ENCODE measurements at places on chromosomes 12 and 14. TPM values are rescaled to one million over a fixed set of nuclear protein-coding genes. Genes with fewer than 3 reads are reported as not detected.

DNA sequence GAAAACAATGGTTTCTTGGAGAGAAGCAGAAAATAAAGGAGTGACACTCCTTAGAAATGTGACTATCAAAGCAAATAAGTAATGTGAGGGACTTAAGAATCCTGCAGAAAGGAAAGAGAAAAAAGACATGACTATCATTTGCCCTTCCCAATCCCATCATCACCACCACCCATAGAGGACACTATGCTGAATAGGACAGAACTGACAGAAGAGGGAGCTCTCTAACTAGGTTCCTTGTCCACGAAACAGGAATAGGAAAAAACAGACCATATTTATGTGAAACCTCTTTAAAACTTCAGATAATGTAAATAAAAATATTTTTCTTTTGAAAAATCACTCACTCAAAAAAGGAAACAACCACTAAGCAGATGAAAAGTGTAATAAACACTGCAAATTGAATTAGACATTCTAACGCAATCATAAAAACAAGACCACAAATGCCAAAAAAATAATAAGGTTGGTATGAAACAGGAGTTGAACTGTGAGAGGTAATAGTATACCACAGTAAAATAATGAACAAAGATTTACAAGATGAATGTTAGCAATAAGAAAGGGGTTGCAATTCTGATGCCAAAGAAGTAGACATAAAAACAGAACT is 24.1 kb downstream of the KLRD1 start:
- DNase-seq = peak; percentile 3

GRCh38 chr12:89311703-89312293 is 40.5 kb downstream of the DUSP6 start:
- no peak for DNase-seq

DNA sequence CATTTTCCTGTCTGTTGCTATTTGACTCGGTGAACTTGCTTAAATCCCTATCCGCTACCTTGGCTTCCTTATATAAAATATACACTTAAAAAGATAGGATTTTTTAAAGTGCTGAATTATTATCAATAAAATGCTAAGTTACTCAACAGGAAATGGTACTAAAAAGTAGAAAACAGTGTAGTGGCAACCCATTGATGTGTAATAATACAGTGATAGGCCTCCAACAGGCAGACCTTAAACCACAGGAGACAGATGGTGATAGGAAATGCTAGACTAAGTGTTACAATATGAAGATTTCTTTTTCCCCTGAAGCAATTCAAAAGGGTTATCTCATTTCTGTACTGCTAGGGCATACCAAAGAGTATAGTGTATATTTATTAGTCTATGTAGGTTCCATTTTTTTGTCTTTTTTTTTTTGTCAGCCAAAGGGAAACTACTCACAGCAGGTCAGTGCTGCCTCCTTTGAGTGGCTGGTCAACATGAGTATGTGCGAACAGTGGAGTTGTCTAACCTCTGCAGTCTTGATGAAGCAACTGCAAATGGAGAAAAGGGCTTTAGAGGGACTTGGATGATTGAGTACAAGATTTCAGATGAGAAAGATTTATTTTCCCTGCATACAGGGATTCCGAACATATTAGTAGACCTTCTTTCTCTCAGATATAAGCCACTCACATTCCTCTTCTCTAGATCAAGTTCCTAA is 183.8 kb downstream of the ACSS3 start:
- no peak for DNase-seq

- DNase-seq = no peak
Observed at GRCh38 chr12:1122786-1123185, 131.8 kb downstream of the ERC1 start.

- DNase-seq = no peak
Observed at GRCh38 chr14:82805892-82806825, 1272.5 kb upstream of the SEL1L start.

DNA sequence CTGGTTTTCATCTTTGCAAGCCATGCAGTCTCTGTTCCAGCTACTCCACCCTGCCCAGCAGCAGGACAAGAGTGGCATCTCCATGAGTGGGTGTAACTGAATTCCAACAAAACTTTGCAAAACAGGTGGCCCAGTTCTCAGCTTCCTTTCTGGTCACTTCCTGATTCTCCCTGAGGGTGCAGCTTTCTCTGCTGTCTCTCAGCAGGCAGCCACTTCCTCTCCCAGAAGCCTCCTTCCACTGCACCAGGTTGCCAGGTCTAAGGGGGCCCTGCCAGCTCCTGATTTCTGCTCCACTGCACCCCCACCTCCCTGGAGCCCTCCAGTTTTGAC is 341.0 kb upstream of the FKBP4 start:
- DNase-seq = no peak

ADAM21 gene
- polyA plus RNA-seq = 0.36 TPM

DNA sequence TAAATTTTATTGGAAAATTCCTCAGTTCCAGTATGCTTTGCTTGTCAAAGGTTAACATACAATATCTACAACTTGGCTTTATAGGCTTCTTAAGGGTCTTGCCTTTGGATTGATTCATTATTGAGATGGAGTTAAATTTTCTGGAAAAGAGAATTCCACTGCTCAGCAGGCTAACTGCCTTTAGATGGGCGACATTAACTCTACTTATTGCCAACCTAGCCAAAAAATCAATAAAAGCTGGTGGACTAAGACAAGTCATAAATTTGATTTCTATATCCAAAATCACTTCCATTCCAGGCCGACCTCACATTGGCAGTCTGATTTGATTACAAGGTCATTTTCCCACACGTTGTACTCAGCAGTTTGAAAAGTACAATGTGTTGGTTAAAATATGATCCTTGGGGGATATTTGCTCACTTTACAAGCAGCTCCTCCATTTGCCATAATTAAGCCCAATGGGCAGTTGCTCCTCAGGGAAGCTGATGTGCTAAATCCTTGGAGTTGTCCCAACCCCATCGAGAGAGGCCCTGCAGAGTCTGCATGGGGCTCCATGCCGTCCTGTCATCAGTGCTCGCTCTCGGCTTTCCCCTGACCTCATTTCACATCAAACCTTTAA is 36.1 kb upstream of the CRY1 start:
- no peak for DNase-seq

DNA sequence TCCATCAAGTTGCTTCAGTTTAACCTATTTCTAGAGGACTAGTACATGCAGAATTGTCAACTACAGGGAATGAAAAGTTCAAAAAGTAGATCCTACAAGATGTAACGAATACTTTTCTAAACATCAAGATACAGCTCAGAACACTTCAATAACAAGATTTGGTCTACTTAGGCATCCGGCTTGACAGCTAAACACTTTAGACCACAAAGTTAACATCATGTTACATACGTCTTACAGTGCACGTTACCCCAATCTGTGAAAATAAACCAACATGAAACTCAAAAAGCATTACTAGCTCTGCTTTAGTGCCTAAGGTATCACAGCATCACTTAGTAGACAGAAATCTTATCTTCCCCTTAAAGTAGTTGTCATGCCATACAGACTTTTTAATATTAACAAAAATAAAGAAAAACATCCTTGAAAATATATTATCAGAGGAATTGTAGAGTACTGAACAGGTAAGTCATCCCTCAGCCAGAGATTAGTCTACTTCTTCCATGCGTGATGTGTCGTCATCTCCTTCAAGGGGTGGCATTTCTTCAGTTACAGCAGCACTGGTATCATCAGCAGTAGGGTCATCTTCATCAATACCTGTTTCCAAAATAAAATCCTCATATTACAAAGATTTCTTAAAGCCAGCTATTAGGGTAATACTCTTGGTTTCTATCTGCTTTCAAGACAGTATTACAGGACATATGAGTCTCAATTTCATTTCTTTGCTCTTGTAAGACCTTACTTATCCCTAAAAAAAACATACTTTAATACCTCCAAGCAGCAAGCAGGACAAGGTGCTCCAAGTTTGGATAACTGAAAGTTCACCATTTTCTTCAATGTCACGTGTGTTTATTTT is 5.4 kb downstream of the HSP90AA1 start:
- no peak for DNase-seq

- no peak for DNase-seq
Observed at GRCh38 chr12:79407671-79408622, 282.8 kb downstream of the PAWR start.

SLC6A13 gene
- 47.4 TPM for polyA plus RNA-seq

DNA sequence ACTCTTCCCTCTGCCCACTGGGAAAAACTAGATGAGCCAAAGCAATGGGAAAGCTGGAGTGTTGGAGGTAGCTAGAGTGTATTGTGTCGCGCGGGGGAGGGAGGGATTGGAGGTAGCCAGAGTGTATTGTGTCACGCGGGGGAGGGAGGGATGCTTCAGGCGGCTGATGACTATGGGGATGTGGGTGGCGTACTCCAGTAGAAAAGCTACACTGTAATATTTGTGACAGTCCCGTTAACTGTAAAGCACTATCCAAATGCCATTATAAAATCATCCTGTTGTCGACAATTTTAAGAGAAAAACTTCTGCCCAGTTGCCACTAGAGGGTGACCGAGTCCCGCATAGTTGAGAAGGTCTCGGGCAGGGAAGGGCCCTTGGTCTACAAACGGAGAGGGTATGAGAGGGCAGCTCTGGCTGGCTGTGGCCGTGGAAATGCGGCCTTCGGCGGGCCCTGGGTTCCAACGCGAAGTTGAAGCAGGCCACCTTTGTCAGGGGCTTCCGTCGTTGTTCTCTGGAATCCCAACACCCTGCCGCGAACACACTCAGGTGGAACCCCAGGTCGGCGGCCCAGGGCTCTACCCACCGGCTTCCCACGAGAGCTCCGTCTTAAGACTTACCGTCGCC is 15.1 kb upstream of the PLEK2 start:
- peak; percentile 70 for DNase-seq

- no peak for DNase-seq
Observed at GRCh38 chr14:73236157-73236556, 1.1 kb upstream of the PAPLN start.

DNA sequence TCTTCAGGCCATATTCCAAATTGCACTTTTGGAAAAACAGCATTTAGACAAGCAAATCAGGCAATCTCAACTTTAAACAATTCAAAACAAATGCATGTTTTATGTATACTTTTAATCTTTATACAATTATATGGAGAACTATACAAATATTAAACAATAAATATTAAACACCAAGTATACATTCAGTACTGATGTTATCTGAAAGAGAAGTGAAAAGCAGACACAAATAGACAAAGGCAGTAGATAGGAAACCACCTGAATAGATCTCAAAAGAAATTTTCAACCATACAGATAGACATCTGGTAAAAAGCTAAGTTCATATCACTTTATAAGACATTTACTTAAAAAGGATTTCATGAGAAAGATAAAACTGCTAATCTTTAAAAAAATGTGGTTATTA is 65.2 kb downstream of the ZC3H14 start:
- DNase-seq = no peak

GRCh38 chr14:90024910-90025309 is 36.9 kb upstream of the KCNK13 start:
- no peak for DNase-seq

- DNase-seq = no peak
Observed at GRCh38 chr12:107801150-107801549, 26.6 kb downstream of the ASCL4 start.

DNA sequence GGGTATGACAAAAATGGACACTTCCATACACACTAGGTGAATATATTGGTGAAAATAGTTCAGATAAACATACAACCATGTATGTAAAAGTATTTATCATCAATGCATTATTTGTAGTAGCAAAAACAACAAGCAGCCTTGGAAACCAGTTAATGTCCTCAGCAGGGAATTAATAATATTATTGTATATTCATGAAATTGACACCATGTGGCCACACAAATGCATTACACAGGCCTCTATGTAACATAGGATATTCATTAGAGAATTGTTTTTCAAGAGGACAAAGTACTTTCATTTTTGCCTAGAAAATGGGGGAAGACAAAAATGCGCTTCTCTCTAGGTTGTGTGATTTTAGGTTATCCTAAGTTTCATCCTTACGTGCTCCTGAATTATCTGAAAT is 24.3 kb downstream of the SPRING1 start:
- DNase-seq = no peak

DNA sequence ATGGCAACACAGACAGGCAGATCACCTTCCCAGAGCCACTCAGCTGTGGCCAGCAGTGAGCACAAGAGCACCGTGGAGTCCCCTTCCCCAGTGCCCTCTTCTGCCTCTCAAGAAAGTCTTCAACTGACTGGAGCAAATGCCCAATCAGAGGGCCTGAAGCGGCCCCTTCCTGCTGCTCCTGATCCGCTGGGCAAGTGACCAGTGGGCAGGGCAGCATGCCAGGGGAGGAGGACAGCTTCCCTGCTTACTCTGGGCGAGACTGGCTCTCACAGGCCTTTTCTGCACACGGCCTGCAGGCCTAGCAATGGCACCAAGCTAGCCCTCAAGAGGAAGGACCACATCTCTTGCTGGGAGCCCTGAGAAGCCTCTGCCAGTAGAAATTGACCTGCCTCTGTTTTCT is 890 bp downstream of the KRT71 start:
- no peak for DNase-seq

- DNase-seq = no peak
Observed at GRCh38 chr12:2137711-2138110, 84.9 kb downstream of the CACNA1C start.

DNA sequence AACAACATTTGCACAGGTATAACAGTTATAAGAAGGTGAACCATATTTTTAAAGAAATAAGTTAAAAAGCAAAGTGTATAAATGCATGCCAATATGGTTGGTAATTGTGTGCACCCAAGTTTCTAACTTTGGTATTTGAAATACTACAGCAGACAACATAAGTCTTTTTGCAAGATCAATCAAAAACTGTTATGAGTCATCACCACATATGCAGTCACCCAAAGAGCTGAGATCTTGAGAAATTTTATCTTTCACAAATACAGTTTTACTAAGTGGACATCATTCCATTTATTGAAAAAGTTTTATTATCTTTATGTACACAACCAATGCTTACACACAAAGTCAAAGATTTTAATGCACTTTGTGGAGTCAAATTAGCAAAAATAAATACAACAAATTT is 7.0 kb upstream of the ACSS3 start:
- no peak for DNase-seq

DNA sequence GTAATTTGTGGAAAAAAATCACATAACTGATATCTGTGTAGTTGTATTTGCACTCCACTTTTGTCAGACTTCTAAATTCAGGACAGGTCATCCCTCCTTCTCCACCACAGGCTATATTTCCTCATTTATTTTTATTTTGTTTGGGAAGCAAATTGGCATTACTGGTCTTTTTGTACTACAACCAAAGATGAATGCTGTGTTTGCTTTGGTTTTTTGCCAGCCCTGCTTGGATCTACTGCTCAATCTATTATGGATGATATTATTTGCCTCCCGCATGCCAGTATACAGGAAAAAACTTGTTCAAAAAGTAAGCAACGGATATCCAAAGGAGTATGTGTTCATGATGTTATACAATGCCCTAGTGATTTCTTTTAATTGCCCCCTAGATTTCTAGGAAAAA is 948.8 kb downstream of the TRHDE start:
- DNase-seq = no peak

AMDHD1 gene
- polyA plus RNA-seq = 1.3 TPM

- DNase-seq = no peak
Observed at GRCh38 chr12:91065396-91065795, 7.6 kb upstream of the KERA start.

GRCh38 chr14:95345032-95345431 is 25.3 kb upstream of the CLMN start:
- DNase-seq = no peak

BDKRB2 gene
- polyA plus RNA-seq = 3.3 TPM

GRCh38 chr14:89284333-89285058 is 132.5 kb downstream of the FOXN3 start:
- DNase-seq = no peak

SLC5A8 gene
- 1.4 TPM for polyA plus RNA-seq

- DNase-seq = peak; percentile 75
Observed at GRCh38 chr14:93184391-93185348, at the start of the genes LYSET and MOAP1. Gene LYSET, plus strand, starts transcription at chr14:93185317. Its CDS starts 89 bp downstream, at chr14:93185406. Gene MOAP1, minus strand, starts transcription at chr14:93184897. Its CDS starts 655 bp downstream, at chr14:93184242.

GRCh38 chr12:43728117-43728516 is 30.5 kb downstream of the PUS7L start:
- no peak for DNase-seq

GRCh38 chr14:73753124-73753886 is 39.1 kb upstream of the PNMA1 start:
- DNase-seq = no peak

RAPGEF3 gene
- 10.8 TPM for polyA plus RNA-seq

Measured in left renal pelvis (tissue), 4 donors.